ENCODE measurements at places on chromosomes 7 and 10. TPM values are rescaled to one million over a fixed set of nuclear protein-coding genes. Genes with fewer than 3 reads are reported as not detected.

DNA sequence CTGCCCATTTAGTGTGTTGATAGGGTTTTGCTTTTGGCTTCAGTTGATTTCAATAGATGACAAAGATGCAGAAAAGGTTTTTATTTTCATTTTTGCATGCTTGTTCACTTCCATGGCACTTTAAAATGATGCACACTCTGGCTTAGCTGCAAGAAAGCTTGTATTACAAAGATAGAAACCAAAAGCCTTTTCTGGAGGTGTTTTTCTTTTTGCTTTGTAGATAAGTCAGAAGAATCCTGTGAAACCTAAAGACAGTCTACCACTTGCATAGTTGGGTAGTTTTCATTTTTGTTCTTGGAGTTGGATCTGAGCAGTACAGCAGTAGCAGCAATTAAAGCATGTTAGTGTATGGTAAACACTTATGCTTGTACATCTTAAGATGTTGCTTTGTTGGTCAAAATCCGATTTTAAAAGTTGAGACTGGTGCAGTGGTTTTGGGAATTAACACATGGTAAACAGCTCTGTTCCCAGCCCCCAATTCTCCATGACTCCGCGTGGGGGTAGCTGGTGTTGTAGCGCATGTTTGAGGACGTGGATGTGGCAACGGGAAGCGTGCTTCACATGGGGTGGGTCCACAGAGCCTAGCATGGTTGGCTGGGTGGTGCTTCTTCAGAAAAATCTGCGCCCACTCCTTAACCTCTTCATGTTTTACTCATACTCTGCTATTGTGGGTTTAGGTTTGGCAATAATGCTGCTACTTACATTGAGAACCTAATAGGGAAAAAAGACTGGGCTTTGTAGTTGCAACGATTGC is 19.8 kb downstream of the CCNY start:
- H3K27ac ChIP-seq: no peak overlapping the region
- no peak overlapping the region for H3K4me3 ChIP-seq
- no peaks in the 10 kb centered on the region for H3K36me3 ChIP-seq
- no peaks in the 10 kb centered on the region for H3K27me3 ChIP-seq
- H3K4me1 ChIP-seq: peaks cover 27% of the 10 kb centered on the region
- no peak for DNase-seq

- H3K4me1 ChIP-seq: peaks cover 2% of the 10 kb centered on the region
- H3K27me3 ChIP-seq: peaks cover 8% of the 10 kb centered on the region
- no peaks in the 10 kb centered on the region for H3K36me3 ChIP-seq
- H3K4me3 ChIP-seq: no peak overlapping the region
- H3K27ac ChIP-seq: no peak overlapping the region
Measured at GRCh38 chr7:1674161-1675035, 4.3 kb downstream of the ELFN1 start.

- H3K4me1 ChIP-seq: no peaks in the 10 kb centered on the region
- no peaks in the 10 kb centered on the region for H3K27me3 ChIP-seq
- H3K4me3 ChIP-seq: no peak overlapping the region
- H3K36me3 ChIP-seq: no peaks in the 10 kb centered on the region
Measured at GRCh38 chr10:130036296-130037065, 72.4 kb upstream of the EBF3 start.

GRCh38 chr7:111312966-111313365 is 222.0 kb downstream of the LRRN3 start:
- no peaks in the 10 kb centered on the region for H3K4me1 ChIP-seq
- H3K4me3 ChIP-seq: no peak overlapping the region
- H3K27ac ChIP-seq: no peak overlapping the region

Gene SFTPD
- not detected for total RNA-seq

Gene GRID2IP
- 0.45 TPM for total RNA-seq
